ENCODE measurements at places on chromosomes 1 and 21.

DNA sequence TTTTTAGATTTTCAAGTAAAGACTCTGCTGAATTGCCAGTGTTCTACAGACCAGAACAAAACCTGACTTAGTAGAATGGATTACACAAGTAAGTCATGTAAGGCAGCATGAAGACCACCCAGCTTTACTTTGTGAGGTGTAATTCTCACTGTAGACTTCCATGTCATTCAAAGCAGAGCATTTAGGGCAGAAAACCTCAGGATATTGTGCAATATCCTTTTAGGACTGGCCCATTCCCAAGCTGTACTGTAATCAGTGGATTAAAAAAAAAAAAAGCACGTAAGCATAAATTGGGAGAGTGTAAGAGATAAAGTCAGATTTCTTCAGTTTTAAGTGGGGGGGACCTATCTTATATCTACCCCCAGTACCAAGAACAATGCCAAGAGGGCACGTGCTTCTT lies 380.5 kb upstream of the PRMT6 start:
- DNase-seq = no peak

- DNase-seq = no peak
Observed at GRCh38 chr1:205189131-205189530, 22.4 kb downstream of the DSTYK start.

DNA sequence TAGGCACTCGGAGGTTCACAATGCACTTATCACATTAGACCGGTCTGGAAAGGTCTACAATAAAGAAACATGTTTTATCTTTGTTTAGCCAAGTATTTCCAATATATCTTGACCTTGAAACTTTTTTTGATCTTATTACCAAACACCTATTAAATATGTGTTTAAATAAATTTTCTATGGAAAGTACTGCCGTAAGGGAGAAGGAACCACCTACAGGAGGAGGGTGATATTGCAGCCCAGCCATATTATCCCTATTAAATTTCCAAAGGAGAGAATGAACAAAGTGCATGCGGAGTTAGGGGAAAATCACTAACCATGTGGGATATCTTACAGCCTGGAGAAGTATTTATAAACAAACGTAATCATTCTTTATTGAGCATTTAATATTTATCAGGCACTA lies 14.5 kb downstream of the BRINP2 start:
- no peak for DNase-seq

GRCh38 chr1:32962248-32962896 lies 2.2 kb downstream of the RNF19B start:
- DNase-seq = no peak

DNA sequence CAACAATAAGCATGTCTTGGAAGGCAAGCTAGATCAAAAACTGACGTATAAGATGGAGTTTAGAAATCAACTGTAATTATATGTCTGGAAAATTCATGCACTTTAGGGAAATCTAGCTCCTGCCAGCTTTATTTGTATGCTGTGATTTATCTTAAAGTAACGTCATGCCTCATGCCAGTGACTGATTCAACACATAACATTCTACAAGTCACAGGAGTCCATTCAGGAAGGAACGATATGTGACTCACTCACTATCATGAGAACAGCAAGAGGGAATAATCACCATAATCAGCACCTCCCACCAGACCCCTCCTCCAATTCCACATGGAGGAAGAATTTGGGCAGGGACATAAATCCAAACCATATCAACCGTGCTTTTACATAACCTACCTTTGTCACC lies 682.4 kb upstream of the ADAMTS5 start:
- DNase-seq = no peak

- DNase-seq = no peak
Observed at GRCh38 chr1:51690285-51690961, 73.5 kb downstream of the OSBPL9 start.

DNA sequence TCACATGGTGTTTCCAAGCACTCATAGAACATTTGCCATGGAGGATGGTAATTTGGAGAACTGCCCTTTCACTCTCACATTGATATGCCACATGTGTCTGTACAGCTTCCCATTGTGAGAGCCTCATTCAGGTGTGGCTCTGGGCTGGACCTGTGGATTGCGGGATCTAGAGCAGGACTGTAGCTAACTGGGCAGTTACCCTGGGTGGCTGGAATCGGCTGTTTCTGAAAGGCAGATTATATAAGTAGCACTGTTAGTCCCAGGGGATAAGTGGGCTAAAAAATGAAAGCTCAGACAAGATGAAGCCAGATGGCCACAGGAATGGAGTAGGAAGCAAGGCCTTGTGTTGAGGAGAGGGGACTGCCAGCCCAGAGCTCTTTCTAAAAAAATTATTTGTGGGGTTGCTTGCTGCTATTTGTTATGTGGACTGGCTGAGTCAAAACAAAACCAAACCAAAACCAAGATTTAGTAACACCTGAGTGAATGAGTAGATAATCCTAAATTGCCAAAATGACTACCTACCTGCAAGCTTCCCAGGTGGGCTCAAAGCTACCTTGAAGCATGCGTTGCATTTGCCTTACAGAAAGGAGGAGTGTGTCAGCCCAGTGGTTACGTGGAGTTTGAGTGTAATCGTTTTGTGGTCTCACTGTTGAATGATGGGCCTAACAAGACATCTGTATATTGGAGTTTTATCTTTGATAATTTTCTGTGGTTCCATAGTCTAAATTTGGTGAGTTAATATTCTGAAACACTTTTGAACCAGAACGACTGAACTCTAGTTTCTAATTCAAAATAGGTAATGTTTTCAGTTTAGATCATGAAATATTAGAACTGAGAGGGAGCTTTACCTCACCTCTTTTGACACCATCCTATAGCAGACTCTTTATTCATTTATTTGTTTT lies 58.0 kb downstream of the SDCCAG8 start:
- no peak for DNase-seq

GRCh38 chr1:206032380-206033140 lies 8.9 kb upstream of the CTSE start:
- no peak for DNase-seq

Measured in dorsolateral prefrontal cortex (tissue), 122 donors.